ENCODE measurements at places on chromosomes 11 and 22. TPM values are rescaled to one million over a fixed set of nuclear protein-coding genes. Genes with fewer than 3 reads are reported as not detected.

DNA sequence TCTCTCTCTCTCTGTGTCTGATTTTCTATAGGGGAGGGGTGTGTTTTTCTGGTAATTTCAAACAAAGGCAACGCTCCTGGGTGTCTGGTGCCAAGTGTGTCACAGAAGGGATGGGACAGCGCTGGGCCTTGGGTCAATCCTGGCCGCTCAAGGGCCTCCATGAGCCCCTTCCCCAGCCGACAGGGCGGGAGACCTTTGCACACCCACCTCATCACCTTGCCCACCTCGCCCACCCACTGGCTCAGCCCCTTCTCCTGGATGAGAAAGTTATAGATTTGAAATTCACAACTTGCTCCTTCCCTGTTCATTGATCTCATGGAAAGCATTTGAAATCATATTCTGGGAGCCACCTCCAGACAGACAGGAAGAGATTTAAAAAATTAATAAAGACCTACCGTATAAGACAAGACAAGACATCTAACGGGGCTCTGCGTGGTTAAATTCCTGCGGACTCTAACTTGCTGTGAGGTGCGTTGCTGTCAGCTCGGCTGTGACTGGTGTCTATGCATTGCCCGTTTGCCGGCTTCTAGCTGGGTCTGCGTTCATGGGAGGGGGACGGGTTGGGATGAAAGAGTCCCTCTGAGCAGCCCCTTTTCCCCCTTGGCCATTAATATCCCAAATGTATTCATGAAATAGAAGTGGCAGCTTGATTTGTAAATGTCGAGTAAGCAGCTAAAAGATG lies 27.0 kb downstream of the MPPED1 start:
- no peak overlapping the region for H3K4me3 ChIP-seq
- no peaks in the 10 kb centered on the region for H3K36me3 ChIP-seq
- no peaks in the 10 kb centered on the region for H3K27me3 ChIP-seq
- DNase-seq = no peak
- no peaks in the 10 kb centered on the region for H3K4me1 ChIP-seq

- H3K4me1 ChIP-seq = peaks cover 5% of the 10 kb centered on the region
- peaks cover 5% of the 10 kb centered on the region for H3K36me3 ChIP-seq
- no peak overlapping the region for H3K27ac ChIP-seq
- no peaks in the 10 kb centered on the region for H3K27me3 ChIP-seq
Measured at GRCh38 chr11:3021125-3021524, 29.0 kb upstream of the NAP1L4 start.

GRCh38 chr11:44595964-44596381 lies 30.5 kb downstream of the CD82 start:
- no peak overlapping the region for H3K27ac ChIP-seq
- H3K36me3 ChIP-seq = no peaks in the 10 kb centered on the region
- DNase-seq = peak; percentile 20
- H3K4me1 ChIP-seq = no peaks in the 10 kb centered on the region
- no peak overlapping the region for H3K4me3 ChIP-seq

GRCh38 chr11:102272047-102272824 lies 45.0 kb upstream of the BIRC3 start:
- DNase-seq = no peak
- H3K27me3 ChIP-seq = peaks cover 11% of the 10 kb centered on the region
- peaks cover 16% of the 10 kb centered on the region for H3K4me1 ChIP-seq
- H3K36me3 ChIP-seq = no peaks in the 10 kb centered on the region
- H3K27ac ChIP-seq = no peak overlapping the region

GRCh38 chr11:41716862-41717261 lies 257.4 kb upstream of the LRRC4C start:
- no peak for DNase-seq
- H3K36me3 ChIP-seq = no peaks in the 10 kb centered on the region
- H3K27me3 ChIP-seq = no peaks in the 10 kb centered on the region

DNA sequence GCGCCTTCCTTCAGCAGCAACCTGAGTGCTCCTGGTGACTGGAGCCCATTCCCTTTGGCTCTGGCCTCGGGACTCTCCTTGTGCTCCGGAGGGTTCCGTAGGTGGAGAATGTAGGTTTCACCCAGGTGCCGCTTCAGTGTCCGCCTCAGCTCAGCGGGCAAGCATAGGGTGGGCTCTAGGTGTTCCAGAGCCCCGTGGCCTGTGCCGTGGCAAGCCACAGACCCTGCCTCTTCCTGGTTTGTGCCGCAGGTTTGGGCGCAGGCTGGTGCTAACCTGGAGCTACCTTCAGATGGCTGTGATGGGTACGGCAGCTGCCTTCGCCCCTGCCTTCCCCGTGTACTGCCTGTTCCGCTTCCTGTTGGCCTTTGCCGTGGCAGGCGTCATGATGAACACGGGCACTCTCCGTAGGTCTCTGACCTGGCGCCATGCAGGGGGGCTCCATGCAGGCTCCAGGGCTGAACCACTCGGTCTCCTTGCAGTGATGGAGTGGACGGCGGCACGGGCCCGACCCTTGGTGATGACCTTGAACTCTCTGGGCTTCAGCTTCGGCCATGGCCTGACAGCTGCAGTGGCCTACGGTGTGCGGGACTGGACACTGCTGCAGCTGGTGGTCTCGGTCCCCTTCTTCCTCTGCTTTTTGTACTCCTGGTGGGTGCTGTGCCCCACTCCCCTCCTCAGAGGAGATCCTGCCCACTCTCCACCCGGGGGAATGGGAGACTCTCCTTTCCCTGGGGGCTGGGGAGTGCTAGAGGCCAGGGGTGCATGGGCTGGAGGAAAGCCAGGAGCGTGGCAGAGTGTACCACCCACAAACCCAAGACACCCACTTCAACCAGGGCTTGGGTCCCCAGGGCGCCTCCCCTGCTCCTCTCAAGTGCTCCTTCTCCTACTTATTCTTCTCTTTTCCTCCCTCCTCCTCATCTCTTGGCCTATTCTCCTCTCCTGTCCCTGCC lies 2.4 kb downstream of the SLC22A12 start:
- H3K36me3 ChIP-seq = no peaks in the 10 kb centered on the region
- H3K27me3 ChIP-seq = no peaks in the 10 kb centered on the region
- no peaks in the 10 kb centered on the region for H3K4me1 ChIP-seq

GRCh38 chr11:34603129-34604001 lies 17.5 kb upstream of the EHF start:
- DNase-seq = no peak
- H3K27ac ChIP-seq = no peak overlapping the region
- no peaks in the 10 kb centered on the region for H3K36me3 ChIP-seq
- no peaks in the 10 kb centered on the region for H3K27me3 ChIP-seq

- no peaks in the 10 kb centered on the region for H3K27me3 ChIP-seq
- no peak for DNase-seq
- no peak overlapping the region for H3K27ac ChIP-seq
- no peak overlapping the region for H3K4me3 ChIP-seq
- H3K36me3 ChIP-seq = no peaks in the 10 kb centered on the region
- H3K4me1 ChIP-seq = no peaks in the 10 kb centered on the region
Measured at GRCh38 chr22:47114813-47115517, 352.5 kb downstream of the TBC1D22A start.

Gene TNNT3
- polyA plus RNA-seq = not detected

Gene C22orf31
- polyA plus RNA-seq = not detected

Gene ANO1
- polyA plus RNA-seq = 0.03 TPM

Gene PGA5
- not detected for polyA plus RNA-seq

Gene CARD18
- polyA plus RNA-seq = not detected

Gene SLC22A9
- not detected for polyA plus RNA-seq

Data from endothelial cell of umbilical vein (primary cell).